ENCODE measurements at places on chromosomes 3 and 15. TPM values are rescaled to one million over a fixed set of nuclear protein-coding genes. Genes with fewer than 3 reads are reported as not detected.

The NBEAL2 gene
- total RNA-seq, result 65.4 TPM

The ARPIN gene
- 2.1 TPM for total RNA-seq

The SH2D7 gene
- not detected for total RNA-seq

The ROBO2 gene
- 8.3 TPM for total RNA-seq

Measured in H7 (cell line).